A549 treated with Mapracorat at 1 μM for 4 hours (cell line): ENCODE measurements at places on chromosomes 12 and 14. TPM values are rescaled to one million over a fixed set of nuclear protein-coding genes. Genes with fewer than 3 reads are reported as not detected.

The GCN1 gene
- 46.0 to 55.1 TPM (median 53.9 TPM) in 5 replicates for total RNA-seq

The OR4E2 gene
- not detected in 5 replicates for total RNA-seq

The MORN3 gene
- total RNA-seq = 0.10 to 0.34 TPM (median 0.30 TPM) in 5 replicates

The NCOR2 gene
- total RNA-seq = 142 to 205 TPM (median 196 TPM) in 5 replicates

The MUCL1 gene
- not detected in 5 replicates for total RNA-seq

The SSPN gene
- 0.43 to 0.73 TPM (median 0.48 TPM) in 5 replicates for total RNA-seq

The GPR84 gene
- total RNA-seq = 0.09 to 0.15 TPM in 2 of 5 replicates, not detected in the others

The HPD gene
- 1.3 to 2.2 TPM (median 1.8 TPM) in 5 replicates for total RNA-seq

The DAO gene
- total RNA-seq = not detected in 5 replicates

The TAS2R9 gene
- total RNA-seq = not detected in 5 replicates

The GPRC5D gene
- total RNA-seq = not detected in 5 replicates
